ENCODE measurements at places on chromosomes 3 and 15.

DNA sequence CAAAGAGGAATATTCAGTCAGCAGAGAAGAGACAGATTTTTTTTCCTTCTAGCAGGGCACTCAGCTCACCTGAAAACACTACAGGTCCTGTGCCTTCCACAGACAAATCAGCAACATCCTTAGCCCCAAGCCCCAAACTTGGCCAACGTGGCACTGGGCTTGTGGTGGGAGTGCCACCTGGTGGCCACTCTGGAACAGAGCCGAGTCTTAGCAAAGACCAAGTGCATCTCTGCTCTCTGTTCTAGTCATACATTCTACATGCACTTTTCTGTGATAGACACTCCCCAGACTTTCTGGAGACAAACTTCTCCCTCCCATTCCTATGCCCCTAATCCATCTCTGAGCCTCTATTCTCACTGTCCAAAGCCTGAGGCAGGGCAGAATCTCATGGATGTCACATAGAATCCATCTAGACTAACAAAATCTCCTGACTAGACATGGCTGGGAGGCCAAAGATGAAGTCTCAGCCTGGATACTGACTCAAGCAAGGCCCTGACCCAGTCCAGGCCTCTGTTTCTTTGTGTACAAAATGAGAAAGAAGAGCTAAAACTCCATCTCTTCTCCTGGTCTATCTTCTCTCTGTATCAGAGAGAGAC lies 5.1 kb upstream of the SEMA7A start:
- peak; percentile 82 for DNase-seq

GRCh38 chr15:41161336-41161735 lies 45.3 kb upstream of the INO80 start:
- DNase-seq: no peak

- no peak for DNase-seq
Measured at GRCh38 chr15:50148362-50148963, 29.4 kb upstream of the ATP8B4 start.

- DNase-seq: no peak
Measured at GRCh38 chr15:86659724-86660411, 580.2 kb downstream of the AGBL1 start.
